Endodermal cell (in vitro differentiated cells): ENCODE measurements at places on chromosomes 1 and 21. TPM values are rescaled to one million over a fixed set of nuclear protein-coding genes. Genes with fewer than 3 reads are reported as not detected.

LPAR3 gene
- total RNA-seq: 3.7 and 4.7 TPM in 2 replicates

CLIC4 gene
- total RNA-seq: 141 and 146 TPM in 2 replicates

HUNK gene
- total RNA-seq: 6.5 and 8.4 TPM in 2 replicates

- DNase-seq: peak; percentile 79
These were observed 81.4 kb downstream of the NENF start for GRCh38 chr1:212514056-212514614.

DNA sequence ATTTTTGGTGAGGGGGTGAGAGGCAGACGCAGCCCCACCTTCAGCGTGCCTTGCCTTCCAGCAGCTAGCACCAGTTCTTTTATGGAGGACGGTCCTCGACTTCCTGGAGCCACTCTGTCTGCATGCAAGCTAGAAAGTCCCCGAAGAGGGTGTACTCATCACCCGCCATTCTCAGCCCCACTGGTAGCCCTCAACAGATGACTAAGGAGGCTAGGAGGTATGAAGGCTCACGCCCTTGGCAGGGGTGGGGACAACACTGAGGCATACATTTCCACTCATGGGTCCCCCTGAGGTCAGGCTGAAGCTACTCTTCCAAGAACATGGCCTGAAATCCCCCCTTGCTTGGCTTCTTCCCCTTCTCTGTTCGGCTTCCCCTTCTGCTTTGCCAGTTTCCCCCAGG is 8.9 kb upstream of the PTPRF start:
- DNase-seq: no peak

- peak; percentile 95 for DNase-seq
These were observed 27.8 kb upstream of the SUMO3 start for GRCh38 chr21:44845418-44846223.

SLC9C2 gene
- total RNA-seq: 0.54 TPM in 1 of 2 replicates, not detected in the other

GRCh38 chr1:44021581-44022321 is 9.5 kb downstream of the SLC6A9 start:
- DNase-seq: no peak

DNA sequence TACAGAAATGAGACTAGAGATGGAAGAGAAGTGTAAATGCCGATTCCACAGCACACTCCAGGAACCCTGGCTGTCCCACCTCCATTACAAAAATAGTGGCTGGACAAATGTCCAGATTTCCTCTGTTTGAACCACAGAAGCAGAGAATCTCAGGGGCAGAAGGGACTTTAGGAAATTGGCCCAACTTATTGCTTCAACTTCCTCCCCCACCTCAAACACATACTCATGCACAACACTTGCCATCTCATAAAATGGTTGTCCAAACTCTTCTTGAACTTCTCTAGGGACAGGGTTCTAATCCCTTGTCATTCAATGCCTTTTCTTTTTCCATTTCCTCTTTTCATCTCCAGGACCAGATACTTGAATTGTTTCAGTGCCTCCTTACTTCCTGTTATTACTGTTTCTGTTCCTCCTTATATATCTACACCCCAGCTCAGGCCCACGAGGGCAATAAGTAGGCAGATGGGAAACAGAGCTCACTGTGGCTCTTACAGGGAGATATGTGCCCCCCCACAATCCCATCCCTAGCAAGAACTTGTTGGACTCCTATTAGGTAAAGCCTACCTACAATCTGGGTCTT is 8.5 kb upstream of the B4GALT3 start:
- no peak for DNase-seq

FAM229A gene
- total RNA-seq: 6.8 to 8.7 TPM (median 8.4 TPM) in 3 replicates

- DNase-seq: no peak
These were observed 7.4 kb downstream of the SLC16A4 start for GRCh38 chr1:110383251-110383990.

GRCh38 chr1:39165488-39165887 is 39.0 kb upstream of the MACF1 start:
- DNase-seq: no peak

C8B gene
- not detected in 2 replicates for total RNA-seq

- no peak for DNase-seq
These were observed 10.8 kb upstream of the SMYD2 start for GRCh38 chr1:214270097-214270650.

DNA sequence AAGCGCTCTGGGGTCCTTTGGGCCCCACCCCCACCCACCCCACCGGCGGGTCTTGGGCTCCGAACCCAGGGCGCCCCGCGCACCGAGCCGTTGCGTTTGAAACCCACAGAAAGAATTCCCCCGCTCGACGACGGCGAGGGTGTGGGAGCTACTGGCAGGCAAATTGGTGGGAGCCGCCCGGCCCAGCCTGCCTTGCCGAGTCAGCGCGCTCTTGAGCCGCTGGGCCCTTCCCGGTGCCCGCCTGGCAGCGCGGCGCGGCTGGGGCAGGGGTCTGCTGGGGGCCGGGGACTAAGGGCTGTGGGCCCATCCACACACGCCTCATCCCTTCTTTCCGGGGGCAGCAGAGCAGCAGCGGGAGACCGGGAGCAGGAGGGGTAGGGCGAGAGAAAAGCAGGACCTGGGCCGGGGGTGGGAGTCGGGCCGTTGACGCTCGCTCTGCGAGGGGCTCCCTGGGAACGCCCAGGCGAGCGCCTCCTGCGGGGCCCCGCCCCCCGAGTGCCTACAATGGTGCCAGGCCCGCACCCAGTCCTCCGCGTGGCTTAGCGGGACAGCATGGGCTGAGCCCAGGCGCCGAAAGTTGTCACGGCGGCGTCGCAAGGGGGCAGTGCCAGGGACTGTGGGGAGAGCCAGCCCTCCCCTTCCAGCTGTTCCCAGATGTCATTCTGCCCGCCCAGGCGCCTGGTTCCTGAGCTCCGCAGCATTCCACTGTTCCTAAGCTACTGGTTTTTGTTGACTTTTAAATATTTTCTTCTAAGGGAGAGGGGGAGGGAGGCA is at the start of gene C1orf94:
C1orf94 (plus strand) TSS at position 78 of the 774 bp plus-strand sequence. CDS start 883 bp downstream, outside the sequence.
- peak; percentile 77 for DNase-seq

SHISAL2A gene
- 1.5 to 6.7 TPM (median 2.5 TPM) in 3 replicates for total RNA-seq

DNA sequence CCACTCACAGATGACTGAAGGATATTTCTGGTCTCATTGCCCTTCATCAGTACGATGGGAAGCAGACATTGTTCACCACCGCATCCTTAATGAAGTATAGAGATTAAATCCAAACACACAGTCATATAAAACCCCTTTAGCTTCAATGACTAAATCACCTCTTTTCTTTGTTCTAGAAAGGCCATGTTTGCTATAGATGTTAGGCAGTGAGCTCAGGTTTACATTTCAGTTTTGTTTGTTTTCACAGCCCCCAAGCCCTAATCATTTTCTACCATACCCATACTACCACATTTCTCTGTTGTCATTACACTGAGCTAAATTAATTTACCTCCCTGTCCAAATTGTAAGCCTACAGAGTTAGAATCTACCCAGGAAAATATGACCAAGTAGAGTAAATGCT is 385.1 kb downstream of the NTNG1 start:
- DNase-seq: no peak

DNA sequence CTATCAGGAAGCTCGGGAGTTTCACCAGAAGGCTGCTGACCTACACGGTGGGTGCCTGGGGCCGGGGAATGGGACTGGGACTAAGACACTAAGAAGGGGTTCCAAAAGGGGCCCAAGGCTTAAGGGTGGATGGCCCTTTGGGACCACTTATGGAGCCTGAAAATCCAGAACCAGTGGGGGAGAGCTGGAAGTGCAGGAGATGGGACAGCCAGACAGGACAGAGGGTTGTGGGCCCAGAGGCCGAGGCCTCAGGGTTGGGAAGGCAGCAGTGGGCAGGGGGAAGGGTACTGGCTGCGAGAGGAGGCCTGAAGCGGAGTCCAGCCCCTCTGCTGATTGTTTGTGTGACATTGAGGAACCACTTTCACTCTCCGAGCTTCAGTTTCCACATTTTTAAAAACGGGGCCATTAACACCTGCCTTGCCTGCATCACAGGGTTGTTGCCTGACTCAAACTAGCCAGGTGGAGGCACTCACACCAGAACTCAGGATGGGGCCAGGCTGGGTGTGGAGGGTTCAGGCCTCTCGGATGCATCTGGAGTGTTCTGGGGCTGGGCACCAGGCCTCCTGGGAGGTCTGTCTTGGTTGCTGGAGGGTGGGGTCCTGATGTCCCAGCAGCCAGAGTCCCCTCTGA is 3.0 kb downstream of the TTC24 start:
- peak; percentile 58 for DNase-seq

THEM5 gene
- not detected in 2 replicates for total RNA-seq

CHRM3 gene
- 3.9 and 5.5 TPM in 2 replicates for total RNA-seq

DNA sequence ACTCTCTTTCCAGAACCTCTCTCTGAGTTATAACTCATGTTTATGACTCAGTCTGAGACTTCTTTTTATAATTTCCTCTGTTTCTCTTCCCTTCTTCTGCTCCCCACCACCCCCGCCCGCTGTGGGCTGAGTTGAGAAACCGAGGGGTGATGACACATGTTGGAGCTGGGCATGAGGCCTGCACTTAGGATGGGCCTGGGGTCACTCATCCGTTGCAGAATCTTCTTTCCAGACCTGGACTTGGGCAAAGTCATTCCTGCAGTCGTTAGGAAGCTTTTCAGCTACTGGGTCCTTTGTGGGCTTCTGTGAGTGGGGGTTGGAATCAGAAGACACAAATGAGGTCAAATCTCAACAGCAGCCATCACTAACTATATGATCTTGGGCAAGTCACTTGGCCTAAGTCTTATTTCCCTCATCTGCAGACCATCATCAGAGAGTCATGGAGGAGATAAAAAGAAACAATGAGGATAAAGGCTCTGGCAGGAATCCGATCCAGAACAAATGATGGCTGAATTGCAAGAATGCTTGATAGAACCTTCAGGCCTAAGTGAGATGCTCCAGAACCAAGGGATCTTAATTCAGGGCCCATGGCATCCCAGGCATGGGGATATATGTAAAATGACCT is 53.4 kb downstream of the RPS6KA1 start:
- no peak for DNase-seq

- DNase-seq: no peak
These were observed 17.3 kb downstream of the SMAP2 start for GRCh38 chr1:40390857-40391256.

DNA sequence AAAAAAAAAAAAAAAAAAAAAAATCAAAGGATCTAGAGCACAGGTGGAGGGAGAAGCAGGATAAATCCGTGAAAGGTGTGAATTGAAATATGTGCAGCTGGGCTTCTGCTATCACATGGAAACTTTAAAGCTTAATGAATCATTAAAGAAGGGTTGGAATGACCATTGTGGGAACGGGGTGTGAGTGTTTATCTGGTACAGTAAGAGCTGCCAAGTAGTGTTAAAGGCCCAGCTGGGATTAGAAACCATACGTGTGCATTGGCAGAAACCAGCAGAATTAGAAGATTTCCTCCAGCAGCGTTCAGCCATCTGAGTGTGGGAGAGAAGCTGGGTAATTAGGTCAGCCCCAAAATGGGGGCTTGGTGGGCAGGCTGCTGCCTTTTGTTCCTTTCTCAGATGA is 13.5 kb downstream of the FALEC start:
- no peak for DNase-seq

ANXA9 gene
- total RNA-seq: 0.27 to 0.45 TPM in 2 of 3 replicates, not detected in the other

OR2L5 gene
- not detected in 3 replicates for total RNA-seq

RPE65 gene
- total RNA-seq: not detected in 2 replicates

DNA sequence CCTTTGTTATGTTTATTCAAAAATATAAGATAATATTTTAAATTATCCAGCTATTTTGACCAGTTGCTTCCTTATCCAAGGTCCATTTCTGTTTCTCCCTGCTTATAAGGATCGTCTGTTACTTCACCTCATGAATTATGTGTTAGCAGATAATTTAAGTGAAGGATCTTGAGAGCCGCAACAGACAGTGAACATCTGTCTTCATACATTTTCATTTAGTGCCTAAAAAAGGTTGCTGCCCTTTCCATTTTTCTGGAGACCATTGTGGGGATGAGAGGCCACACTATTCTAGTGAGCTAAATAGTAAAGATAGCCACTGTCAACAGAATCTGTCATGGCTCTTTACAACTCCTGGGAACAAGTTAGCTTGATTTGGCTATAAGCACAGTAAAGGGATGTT is 154.0 kb downstream of the CLEC20A start:
- DNase-seq: no peak

CFAP74 gene
- total RNA-seq: 0.34 and 0.75 TPM in 2 replicates

LRRC8C gene
- total RNA-seq: 3.6 to 5.9 TPM (median 5.5 TPM) in 3 replicates

DNA sequence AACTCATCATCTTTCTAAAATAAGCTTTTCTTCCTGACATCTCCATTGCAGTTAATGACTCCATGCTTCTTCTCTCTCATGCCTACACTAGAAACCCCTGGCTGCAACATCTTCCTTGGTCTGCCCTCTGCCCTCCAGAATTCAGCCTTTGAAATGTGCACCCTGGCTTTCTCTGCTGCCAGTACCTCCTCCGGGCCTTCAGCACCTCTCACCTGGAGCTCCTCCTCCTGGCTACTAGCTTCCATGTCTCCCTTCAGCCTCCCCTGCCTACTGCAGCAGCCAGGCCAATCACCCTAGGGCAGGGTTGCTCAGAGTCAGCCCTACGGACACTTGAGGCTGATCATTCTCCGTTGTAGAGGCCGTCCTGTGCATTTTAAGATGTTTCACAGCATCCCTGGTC is 18.3 kb downstream of the SUSD4 start:
- DNase-seq: peak; percentile 77

ARF1 gene
- total RNA-seq: 372 and 377 TPM in 2 replicates

- peak; percentile 74 for DNase-seq
These were observed 239.6 kb upstream of the FGGY start for GRCh38 chr1:59057211-59057694.

DNA sequence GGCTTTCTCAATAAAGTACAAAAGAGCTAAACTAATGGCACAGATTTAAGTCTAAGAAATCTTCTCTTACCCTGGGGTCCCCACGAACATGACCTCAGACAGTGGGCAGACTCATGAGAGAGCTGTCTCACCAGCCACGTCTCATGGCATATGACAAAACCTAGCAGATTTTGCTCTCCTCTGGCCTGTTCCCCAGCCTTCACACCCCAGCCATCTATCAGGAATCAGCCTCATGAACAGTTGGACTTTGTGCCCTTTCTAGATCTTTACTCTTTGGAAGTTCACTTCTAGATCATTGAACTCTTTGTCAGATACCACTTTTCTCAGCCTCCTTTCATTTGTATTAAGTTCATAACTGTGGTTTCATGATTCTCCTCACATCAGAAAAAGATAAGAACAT is 14.2 kb upstream of the HSD3B1 start:
- DNase-seq: no peak
